Right ventricle myocardium superior (tissue), 1 donor: ENCODE measurements at places on chromosomes 12 and 14.

DNA sequence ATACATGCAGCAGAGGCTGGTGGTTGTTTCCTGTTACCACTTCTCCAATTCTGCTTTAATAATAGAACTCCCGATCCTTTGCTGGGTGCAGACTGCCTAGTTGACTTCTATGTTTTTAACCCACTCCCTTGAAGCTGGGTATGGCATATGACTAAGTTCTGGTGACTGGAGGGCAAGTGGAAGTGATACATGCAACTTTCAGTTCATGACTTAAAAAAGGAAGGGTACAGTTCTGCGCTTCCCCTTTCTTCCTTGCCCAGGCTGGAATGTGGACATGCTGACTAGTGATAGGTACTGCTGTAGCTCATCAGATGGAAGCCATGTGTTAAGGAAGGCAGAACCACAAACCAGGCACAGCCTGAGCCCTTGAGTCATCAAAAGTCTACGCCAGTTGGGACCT, 2.4 kb upstream of the A2M start:
- DNase-seq: peak; percentile 38

DNA sequence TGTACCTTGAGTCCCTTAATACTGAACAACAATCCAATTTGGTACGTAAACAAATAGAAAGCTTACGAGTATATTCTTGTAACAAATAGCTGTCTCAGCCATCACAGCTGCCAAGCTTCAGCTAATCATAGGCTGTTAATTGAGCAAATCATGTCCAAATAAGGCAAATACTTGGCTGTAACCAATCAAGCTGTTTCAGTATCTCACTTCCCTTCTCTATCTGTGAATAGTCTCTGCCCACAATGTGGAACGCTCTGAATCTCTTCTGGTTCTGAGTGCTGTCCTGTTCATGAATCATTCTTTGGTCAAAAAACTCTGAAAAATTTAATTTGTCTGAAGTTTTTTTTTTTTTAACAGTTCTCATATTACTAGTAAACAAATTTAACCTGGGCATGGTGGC, 5.8 kb upstream of the NEMF start:
- DNase-seq: no peak

GRCh38 chr12:24754690-24755638, 193.9 kb downstream of the BCAT1 start:
- no peak for DNase-seq

GRCh38 chr14:49438256-49438770, 147.9 kb downstream of the RPS29 start:
- DNase-seq: no peak
